ENCODE measurements at places on chromosomes 4 and X.

- no peak for DNase-seq
Observed at GRCh38 chr4:109174224-109174953, 128.1 kb downstream of the COL25A1 start.

DNA sequence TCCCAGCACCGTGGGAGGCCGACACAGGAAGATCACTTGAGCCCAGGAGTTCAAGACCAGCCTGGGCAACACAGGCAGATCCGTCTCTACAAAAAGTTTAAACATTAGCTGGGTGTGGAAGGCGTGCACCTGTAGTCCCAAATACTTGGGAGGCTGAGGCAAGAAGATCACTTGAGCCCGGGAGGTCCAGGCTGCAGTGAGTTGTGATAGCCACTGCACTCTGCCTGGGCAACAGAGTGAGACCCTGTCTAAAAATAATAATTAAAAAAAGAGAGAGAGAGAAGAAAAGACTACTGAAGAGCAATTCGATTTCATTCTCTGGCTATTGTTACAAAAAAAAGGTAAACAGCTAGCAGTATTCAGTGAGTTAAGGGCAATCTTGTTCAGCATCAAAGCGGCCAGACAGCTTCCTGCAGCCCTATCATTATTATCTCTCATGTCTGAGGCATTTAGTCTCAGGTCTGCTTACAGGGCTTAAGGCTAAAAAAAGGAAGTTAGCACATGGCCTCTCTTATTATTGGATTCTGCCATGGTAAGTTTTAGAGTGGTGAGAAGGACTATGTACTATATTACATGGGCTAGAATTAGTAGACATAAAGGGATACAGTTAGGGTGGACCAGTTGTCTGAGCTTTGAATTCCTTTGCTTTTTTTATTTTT lies 37.9 kb downstream of the ARHGEF6 start:
- DNase-seq = no peak

- DNase-seq = no peak
Observed at GRCh38 chrX:69600182-69600581, 15.7 kb upstream of the EDA start.

DNA sequence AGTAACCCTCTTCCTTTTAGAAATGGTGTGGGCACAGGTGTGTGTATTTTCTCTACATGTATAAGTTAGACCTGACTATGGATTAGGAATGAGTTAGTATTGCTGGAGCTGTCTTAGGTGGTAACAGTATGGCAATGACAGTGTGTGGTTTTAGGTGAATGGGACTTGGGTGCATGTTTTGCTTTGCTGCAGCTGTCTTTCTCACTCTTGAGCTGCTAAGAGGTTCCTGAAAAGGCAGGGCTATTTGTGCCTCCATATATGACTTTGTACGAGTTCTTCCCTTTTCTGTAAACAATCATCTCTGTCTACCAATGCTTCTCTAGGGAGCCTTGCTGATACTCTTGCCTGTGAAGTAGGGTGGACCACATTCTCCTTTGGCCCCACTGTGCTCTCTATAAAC lies 234.8 kb upstream of the HHIP start:
- DNase-seq = no peak

DNA sequence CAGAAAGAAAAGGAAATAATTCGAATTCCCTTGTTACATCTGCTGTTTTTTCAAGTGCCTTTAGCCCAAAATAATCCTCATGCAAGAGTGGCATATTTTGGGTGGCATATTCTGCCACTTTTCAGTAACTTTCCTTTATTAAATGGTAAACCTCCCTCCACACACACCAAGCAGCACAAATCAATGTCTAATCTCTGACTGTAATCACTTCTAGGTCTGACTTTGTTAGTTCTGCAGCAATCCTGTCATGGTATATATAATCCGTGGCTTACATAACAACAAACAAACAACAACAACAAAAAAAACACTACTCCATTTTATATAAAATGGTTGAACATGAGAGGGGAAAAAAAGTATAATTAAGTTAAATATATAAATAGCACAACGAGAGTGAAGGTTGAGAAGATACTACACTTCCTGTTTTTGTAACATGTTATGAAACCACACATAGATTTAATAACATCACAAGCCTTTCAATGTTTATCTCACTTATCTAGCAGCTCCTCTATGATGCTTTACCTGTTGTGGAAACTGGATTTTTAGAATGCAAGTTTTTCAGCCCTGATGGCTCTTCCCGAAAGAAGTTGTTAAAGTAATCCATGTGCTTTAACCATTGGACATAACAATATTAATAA lies 715.4 kb downstream of the GRXCR1 start:
- no peak for DNase-seq

- no peak for DNase-seq
Observed at GRCh38 chrX:118574666-118575065, 79.1 kb downstream of the DOCK11 start.

- DNase-seq = no peak
Observed at GRCh38 chr4:16875487-16875886, 23.0 kb downstream of the LDB2 start.

- peak; percentile 21 for DNase-seq
Observed at GRCh38 chr4:105145903-105146275, 787 bp upstream of the TET2 start.

DNA sequence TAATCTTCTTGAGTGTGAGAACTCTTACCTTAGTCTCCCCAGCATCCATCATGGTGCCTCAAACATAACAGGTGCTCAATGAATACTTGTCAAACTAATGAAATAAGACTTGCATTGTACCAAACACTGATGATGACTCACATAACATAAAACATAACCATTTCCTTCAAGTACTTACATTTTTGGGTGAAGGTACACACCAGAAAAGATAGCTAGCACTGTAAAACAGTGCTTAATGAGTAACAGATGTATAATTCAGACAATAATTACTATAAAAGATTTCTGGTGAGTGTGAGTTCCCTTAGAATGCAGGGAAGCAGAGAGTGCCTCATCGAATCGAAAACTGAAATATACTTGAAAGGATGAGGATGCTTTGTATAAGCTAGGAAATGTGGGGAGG lies 70.1 kb upstream of the HCCS start:
- DNase-seq = no peak

GRCh38 chr4:40595981-40596380 lies 33.7 kb downstream of the RBM47 start:
- DNase-seq = no peak

DNA sequence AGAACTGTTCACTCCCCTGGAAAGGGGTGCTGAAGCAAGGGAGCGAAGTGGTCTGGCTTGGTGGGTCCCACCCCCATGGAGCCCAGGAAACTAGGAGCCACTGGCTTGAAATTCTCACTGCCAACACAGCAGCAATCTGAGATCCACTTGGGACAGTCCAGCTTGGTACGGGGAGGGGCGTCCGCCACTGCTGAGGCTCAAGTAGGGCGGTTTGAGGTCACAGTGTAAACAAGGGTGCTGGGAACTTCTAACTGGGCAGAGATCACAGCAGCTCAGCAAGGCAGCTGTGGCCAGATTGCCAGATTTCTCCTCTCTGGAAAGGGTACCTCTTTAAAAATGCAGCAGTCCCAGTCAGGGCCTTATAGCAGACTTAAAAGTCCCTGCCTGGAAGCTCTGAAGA lies 53.9 kb upstream of the GALNTL6 start:
- no peak for DNase-seq

- DNase-seq = no peak
Observed at GRCh38 chr4:153794006-153794405, 5.1 kb upstream of the SFRP2 start.

- no peak for DNase-seq
Observed at GRCh38 chrX:130212371-130212770, 40.6 kb downstream of the RAB33A start.

DNA sequence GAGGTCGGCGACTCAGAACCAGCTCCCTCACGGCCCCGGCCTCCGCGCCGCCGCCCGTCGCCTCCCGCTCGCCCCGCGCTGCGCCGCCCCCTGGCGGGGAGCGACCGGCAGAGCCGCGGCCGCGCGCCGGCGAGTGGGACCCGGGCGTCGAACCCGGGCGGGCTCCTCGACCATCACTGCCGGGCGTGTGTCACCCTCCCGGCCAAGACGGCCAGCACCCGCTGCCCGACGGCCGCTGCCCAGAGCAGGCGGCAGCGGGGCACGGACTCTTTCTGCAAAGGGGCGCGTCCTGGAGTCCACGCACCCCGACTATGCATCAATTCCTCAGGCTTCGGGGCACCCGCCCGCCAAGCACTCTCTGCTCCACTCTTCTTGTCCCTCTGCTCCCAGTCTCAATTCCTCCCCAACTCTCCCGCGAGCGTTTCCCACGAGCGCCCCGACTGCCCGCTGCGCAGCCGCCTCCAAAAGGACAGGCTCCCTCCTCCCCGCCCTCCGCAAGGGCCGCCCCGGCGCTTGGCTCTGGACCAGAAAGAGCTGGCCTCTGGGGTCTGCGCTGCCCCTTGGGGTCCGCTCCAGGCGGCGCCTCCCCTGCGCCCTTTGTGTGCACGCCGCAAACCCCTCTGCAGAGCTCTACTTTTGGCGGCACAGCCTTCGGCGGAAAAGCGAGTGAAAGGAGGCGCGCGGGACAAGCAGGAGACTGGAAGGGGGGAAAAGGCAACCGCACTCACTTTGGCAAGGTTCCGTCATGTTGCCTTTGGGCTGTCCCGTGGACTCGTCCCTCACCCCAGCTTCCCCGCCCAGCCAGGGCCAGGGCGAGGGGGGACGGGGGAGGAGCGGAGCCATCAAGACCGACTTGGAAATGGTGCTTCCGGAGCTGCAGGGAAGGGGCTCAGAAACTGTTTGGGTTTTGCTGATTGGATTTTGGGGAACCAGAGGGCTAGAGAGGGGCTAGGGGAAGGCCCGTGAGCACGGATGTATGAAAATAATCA lies 1.0 kb downstream of the PDE5A start:
- DNase-seq = no peak

DNA sequence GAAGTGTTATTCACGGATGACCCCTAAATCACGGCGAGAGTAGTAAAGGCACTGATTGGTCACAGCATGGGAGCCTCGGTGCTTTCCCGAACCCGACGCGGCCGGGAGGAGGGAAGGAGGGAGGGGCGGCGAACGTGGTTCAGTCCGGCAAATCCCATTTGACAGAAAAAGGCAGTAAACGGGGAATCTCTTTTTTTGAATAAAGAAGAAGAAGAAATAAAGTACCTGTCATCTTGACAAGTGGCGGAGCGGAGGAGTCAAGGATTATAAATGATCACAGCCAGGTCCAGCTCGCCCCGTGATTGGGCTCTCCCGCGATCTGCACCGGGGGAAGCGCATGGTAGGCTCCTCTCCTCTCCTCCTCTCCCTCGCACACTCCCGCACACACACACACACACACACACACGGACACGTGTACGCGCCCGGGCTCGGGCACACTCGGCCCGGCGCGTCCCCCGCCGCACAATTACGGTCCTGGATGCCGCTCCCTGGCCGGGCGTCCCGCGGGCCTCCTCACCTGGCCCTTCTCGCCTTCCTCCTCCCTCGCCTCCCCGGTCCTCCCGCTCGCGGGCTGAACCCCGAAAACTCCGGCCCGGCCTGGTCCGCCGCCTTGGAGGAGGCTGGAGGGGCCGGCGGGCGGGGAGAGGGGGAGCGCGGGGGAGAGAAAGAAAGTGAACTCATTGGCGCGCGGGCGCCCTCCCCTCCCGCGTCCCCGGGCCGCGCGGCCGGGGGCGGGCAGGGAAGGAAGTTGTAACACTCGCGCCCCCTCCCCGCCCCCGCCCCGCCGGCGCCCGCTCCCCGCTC lies 99.2 kb upstream of the TENM3 start:
- no peak for DNase-seq

DNA sequence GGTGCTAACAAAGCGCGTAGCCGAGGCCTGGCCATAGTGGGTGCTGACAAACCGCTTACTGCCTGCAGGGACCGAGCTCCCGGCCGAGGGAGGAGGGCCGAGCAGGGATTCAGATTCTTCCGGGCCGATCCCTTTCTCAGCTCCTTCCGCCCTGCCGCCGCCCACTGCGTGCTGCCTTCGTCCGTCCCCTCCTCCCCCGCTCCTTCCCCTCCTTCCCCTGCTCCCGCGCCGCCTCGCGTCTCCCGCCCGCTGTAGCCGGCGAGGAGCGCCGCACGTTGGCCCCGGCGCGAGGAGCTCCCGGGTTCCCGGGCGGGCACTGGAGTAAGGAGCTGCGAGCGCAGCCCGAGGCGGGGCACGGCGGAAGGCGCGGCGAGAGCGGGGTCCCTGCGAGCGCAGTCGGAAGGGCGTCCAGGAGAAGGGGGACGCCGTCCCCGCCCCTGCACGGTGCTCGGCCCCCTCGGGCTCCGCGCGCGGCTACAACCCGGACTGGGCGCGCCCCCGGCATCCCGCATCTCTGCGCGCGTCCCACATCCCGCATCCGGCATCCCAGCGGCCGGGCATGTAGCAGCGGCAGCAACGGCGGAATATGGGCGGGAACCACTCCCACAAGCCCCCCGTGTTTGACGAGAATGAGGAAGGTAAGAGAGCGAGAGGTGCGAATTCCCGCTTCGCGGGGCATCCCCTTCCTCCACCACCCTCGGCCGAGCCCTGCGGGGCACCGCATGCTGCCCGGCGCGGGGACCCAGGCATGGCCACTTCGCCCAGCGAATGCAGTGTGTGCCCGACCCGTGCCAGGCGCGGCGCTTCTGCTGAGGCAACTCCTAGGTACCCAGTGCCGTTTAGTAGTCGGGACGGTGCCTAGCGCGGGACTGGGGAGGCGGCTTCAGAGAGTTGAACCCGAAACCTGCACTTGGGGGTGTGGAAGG lies at the start of gene STK32B:
TSS of gene STK32B (plus strand) at position 203 of the 926 bp plus-strand sequence.
- no peak for DNase-seq

DNA sequence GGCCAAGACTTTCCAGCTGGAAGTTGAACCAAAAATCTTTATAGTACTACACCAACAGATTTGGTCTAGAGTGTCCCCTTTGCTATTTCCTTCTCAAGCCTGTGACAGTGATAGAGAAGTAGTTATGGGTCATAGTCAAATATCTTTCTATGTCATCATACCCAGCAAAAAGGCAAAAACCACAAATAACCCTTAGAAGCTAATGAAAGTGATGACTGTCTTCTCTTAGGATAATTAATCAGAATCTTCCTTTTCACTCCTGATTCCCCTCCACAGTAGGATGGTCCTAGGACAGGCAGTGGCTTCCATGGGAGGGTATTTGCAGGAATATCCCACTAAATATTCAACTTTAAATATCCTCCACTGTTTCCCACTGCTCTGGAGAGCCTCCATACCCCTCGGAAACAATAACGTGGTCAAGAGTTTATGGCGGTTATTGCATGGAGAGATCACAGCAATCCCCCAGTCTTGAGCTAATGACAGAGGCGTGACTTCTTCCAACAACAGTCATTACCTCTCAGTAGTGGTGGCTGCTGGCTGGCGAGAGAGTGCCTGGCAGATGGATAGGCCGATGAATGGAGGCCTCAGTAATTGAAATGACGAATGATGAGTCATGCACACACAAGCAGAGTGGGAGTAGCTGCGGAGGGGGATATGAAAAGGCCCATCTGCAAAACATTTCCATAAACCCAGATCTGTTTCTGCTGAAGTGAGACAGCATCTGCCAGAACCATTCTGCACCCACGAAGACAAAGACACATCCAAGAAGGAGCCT lies 154.9 kb downstream of the STK32B start:
- DNase-seq = no peak

DNA sequence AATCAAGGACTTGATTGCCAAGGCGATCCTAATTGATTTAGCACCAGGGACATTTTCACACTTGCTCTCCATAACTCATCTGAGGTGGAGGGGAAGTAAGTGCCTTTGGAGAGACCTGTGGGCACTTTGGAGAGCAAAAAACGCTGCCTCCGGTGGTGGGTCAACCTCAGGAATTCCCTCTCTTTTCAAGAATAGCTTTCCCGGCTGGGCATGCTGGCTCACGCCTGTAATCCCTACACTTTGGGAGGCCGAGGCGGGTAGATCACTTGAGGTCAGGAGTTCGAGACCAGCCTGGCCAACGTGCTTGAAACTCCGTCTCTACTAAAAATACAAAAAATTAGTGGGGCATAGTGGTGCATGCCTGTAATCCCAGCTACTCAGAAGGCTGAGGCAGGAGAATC lies 49.2 kb downstream of the PRPS1 start:
- DNase-seq = no peak

Data from stimulated activated CD4-positive, alpha-beta T cell treated with anti-CD3 and anti-CD28 coated beads, Interleukin-1b, Interleukin-23, amount 100 ng/mL, for 24 hours (primary cell).